Activated CD4-positive, alpha-beta T cell treated with anti-CD3 and anti-CD28 coated beads, Interleukin-2, amount 10 ng/mL, durations not matched to agents 7 days and 5 days (primary cell): ENCODE measurements at places on chromosomes 1 and 21. TPM values are rescaled to one million over a fixed set of nuclear protein-coding genes. Genes with fewer than 3 reads are reported as not detected.

LCE4A gene
- not detected for total RNA-seq

- peak; percentile 20 for DNase-seq
Measured at GRCh38 chr1:47444562-47445465, 7.0 kb downstream of the FOXD2 start.

GRCh38 chr1:116821763-116822162 is 67.5 kb downstream of the CD2 start:
- DNase-seq = no peak

- DNase-seq = no peak
Measured at GRCh38 chr1:61158591-61158990, 76.2 kb downstream of the NFIA start.

DNA sequence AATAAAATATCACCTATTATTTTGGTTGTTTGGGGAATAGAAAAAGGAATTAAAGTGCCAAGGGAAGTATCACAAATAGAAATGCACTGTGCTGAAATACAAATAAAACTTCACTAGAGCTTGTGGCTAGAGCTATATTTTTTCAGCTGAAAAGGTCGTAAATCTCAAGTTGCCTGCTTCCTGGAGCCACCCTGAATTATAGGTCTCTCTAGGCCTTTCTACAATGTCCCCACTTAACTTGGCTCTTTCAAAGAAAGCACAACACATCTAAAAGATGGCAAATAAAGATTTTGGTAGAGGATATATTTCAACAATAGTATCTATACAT is 5.0 kb upstream of the RNF2 start:
- DNase-seq = no peak

- no peak for DNase-seq
Measured at GRCh38 chr21:46431884-46432488, 26.7 kb upstream of the DIP2A start.
